ENCODE measurements at places on chromosomes 7 and 10. TPM values are rescaled to one million over a fixed set of nuclear protein-coding genes. Genes with fewer than 3 reads are reported as not detected.

- DNase-seq, result no peak
Observed at GRCh38 chr7:112089551-112089950, 116.6 kb downstream of the DOCK4 start.

GRCh38 chr10:14712991-14713424, 61.7 kb downstream of the FAM107B start:
- no peak for DNase-seq

DNA sequence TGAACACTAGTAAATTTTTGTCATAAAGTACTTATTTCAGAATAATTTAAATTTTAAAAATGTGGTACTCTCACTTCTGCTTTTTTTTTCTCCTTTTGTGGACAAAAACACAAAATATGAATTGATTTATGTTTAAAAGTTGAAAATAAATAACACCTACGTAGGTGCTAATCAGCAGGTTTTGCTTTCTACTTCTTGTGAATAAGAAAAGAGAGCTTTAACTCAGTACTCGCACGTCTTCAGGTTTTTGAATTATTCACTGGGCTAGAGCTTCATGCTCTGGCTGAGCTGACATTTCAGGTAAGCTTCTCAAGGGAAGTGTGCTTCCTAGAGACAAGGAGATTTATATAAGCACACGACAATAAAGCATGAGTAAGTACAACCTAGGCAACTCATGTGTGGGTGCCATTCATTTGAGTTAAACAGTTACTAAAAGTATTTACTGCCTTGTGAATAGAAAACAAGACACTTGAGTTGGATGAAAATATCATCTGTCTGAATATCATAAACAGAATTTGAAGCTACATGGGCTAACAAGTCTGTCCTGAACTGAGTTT, 190.0 kb upstream of the POT1 start:
- no peak for DNase-seq

DNA sequence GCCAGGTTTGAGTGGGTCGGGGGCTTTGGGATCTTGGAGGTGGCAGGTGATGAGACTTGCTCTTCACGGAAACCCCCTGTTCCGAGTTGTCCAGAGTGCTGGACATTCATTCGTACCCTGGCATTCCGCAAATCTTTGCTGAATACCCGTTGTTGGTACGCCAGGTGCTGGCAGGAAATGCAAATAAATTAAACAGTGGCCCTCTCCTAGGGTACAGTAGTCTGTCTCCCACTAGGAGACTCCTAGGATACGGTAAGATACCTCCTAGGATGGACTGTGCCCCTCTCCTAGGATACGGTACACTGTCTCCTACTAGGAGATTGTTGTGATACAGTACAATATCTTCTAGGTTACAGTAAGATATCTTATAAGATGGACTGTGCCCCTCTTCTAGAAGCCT, 544 bp downstream of the SEC23IP start:
- DNase-seq, result no peak

- no peak for DNase-seq
Observed at GRCh38 chr10:10330418-10330817, 687.3 kb upstream of the CELF2 start.

GRCh38 chr10:48455392-48456151, 149.1 kb downstream of the MAPK8 start:
- DNase-seq, result no peak

- no peak for DNase-seq
Observed at GRCh38 chr7:147765301-147765700, 825.3 kb upstream of the C7orf33 start.

- no peak for DNase-seq
Observed at GRCh38 chr7:129560831-129561230, 50.7 kb upstream of the NRF1 start.

DNA sequence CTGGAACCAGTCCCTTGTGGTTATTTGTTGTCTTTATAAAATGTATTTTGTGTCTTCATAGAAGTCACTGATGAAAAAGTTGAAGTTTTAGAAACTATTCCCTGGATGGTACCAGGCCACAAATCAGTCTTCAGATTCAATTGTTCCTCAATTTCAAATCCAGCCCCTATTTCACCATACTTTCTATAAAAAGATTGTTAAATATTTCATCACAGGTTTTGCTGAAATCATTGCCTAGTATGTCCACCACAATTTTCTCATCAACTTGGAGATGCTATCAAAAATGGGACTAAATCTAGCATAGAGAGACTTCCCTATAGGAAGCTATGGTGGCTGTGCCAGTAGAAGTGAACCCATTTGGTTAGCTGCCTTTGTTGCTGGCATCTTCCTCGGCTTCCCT, 118.5 kb downstream of the RAB18 start:
- no peak for DNase-seq

DNA sequence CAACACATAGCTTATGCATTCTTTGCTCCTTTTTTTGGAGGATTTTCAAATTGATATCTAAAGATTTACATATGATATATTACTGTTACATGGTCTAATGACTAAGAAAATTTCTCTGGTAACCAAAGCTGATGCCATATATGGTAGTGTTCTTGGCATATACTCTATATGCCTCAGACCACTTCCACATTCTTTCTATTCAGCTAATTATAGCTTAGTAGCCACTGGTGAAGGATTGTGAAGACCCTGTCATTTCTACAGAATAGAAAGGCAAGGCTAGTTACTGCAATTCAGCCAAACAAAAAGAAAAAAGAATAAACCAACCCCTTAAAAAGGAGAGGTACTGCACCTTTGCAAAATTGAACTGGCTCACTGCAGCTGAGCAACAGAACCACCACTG, 3.7 kb downstream of the PURB start:
- DNase-seq, result no peak

DNA sequence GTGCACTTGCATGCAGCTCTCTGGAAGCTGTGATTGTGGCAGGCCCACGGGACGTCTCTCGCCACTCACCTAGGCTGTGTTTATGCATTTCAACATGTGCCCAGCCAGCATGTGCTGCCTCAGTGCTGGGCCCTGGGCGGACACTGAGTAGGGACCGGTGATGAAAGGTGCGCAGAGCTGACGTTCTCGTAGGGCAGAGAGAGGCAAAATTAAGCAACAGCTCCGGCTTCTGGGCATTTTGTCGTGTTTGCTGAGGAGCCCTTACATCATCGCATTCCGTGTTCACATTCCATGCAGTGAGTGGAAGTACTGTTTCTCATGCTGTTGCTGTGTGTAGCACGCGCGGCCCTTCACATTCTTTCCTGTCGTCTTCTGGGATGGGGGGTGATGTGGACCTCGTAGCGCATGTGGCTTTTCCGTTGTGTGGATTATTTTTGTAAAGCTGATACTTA, 50.5 kb downstream of the PRF1 start:
- no peak for DNase-seq

GRCh38 chr10:7314170-7314569, 96.7 kb downstream of the SFMBT2 start:
- DNase-seq, result no peak

The STAG3 gene
- total RNA-seq, result 0.28 TPM

The GLI3 gene
- 10.0 TPM for total RNA-seq

The PRKAR2B gene
- 97.3 TPM for total RNA-seq

The IDI2 gene
- total RNA-seq, result not detected

The CUZD1 gene
- 0.50 TPM for total RNA-seq

The LRRD1 gene
- total RNA-seq, result 0.12 TPM

The CPEB3 gene
- 6.1 TPM for total RNA-seq

The CNPY1 gene
- not detected for total RNA-seq

The EVX1 gene
- total RNA-seq, result not detected

The C7orf57 gene
- total RNA-seq, result not detected

Data from omental fat pad (tissue), 4 donors.